Activated gamma-delta T cell treated with anti-CD3 and anti-CD28 coated beads, Interleukin-2, amount 50 U/mL, for 16 hours (primary cell): ENCODE measurements at places on chromosomes 11 and 22.

DNA sequence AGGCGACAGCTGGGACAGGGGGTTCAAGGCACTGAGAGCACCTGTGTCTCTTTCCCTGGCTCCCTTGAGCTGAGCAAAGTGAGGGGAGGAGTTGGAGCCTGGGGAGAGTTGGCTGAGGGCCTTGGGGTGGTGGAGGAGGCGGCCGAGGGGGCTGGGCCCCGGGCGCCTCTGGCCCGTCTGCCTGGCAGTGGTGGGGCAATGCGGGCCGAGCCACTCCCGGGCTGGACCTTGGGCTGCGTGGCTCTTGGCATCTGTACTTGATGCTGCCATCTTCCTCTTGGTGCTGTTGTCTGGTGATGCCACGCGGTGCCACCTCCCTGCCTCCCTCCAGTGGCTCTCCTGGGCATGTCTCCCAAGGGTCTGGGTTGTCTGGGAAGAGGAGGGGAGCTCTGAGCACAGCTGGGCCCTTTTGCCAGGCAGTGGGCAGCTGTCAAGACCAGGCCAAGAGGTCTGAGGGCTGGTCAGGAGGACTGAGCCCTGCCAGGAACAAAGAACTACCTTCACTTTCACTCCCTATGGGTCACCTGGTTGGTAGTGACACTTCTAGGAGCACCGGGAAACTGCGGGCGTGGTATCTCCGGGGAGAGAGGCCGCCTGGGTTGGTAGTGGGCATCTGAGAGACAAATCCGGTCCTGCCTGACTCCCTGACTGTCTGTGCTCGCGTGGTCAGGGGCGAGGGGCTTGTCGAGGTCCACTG is 1.3 kb downstream of the GRIK4 start:
- no peak for DNase-seq

GRCh38 chr11:107044503-107044902 is 26.2 kb upstream of the GUCY1A2 start:
- DNase-seq = no peak

GRCh38 chr11:102384419-102385079 is 37.5 kb downstream of the BIRC2 start:
- DNase-seq = no peak

- no peak for DNase-seq
Measured at GRCh38 chr22:28737701-28738100, 3.9 kb downstream of the CHEK2 start.

DNA sequence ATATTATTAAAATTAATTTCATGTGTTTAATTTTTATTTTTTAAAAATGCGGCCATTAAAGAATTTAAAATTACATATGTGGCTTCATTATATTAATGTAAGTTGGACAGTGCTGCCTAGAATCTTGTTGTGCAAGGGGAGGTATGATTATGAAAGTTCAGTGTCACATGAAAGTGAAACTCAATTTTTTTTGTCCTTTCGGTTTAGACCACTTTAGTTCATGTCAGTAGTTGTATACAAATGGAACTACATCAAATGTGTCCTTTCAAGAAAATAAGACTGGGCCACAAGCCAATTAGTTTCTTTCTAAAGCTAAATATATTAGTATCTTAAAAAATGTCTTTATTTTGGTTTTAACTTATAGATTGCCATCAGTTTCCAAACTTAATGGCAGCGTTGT is 35.7 kb downstream of the TBCEL start:
- DNase-seq = no peak

GRCh38 chr11:61724437-61724836 is 28.0 kb upstream of the MYRF start:
- DNase-seq = no peak

DNA sequence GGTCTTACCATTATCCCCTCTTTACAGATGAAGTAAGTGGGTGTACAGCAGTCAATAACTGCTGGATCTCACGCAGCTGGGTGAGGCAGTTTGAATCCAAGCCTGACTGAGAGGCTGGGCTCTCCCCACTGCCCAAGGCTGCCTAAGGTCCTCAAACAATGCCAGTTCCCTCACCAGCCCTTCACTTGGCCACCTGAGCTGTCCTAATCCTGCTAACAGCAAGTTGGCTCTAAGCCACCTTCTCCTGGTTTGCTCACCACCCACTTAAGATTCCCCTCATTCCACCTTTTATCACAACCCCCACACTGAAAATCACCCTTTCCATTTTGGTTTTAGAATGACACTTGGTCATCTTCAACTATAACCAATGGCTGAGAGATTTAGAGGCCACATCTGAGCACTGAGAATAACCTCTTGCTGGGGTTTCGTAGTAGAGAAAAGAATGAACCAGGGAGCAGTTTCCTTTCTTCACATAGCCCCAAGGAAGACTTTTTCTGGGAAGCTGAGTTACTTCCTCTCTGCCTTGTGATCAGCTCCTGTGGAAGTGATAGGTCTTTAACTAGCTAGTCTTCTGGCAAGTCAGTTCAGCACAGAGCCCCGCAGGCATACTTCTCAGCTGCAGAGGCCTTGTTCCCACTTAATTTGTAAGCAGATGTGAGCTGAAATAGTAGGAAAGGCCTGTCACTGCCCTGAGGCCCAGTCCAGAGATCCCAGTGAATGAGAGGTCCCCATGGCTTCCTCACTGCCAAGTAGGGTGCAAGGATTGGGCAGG is 57.8 kb upstream of the TTC12 start:
- no peak for DNase-seq

- DNase-seq = no peak
Measured at GRCh38 chr11:46149826-46150225, 28.6 kb upstream of the PHF21A start.

DNA sequence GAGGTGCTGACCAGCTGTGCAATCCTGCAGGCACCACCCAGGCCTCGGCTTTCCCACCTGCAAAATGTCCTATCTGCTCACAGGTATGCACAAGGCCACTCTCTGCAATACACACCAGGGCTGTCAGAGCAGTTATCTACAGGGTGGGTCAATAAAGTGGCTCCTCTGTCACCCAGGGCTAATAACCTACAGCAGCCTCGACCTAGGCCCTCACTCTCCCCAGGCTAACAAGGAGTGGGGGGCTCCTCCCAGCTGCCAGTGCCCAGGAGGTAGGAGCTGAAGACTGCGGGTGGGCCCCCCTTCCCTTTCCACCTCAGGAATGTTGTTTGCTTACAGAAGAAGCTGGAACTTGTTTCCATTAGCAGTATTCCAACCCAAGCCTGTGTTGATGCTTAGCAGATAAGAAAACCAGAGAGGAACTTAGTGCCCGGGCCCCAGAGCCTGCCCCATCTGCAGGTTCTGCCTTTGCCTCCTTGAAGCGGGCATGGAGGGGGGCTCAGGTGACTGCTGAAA is 26.8 kb downstream of the MYH9 start:
- DNase-seq = no peak

GRCh38 chr22:19012308-19012986 is 76.4 kb upstream of the PRODH start:
- DNase-seq = no peak

DNA sequence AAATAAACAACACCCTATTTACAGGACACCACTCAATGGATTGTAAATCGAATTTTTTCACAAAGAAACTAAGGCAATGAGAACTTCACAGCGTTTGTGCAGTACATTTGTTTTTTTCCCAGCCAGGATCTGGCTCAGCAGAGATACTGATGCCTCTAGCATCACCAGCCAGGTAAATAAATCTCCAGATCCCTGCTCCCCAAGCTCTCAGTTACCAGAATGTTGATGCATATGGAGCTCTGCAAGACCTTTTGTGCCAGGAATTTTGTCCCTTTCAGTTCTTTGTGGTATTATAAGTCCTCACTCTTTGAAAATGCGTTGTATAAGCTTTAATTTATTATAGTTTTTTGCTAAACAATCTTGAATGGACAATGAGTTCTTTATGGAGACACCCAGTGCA is 137.6 kb downstream of the MSANTD4 start:
- no peak for DNase-seq
